ENCODE measurements at places on chromosomes 1 and 21.

DNA sequence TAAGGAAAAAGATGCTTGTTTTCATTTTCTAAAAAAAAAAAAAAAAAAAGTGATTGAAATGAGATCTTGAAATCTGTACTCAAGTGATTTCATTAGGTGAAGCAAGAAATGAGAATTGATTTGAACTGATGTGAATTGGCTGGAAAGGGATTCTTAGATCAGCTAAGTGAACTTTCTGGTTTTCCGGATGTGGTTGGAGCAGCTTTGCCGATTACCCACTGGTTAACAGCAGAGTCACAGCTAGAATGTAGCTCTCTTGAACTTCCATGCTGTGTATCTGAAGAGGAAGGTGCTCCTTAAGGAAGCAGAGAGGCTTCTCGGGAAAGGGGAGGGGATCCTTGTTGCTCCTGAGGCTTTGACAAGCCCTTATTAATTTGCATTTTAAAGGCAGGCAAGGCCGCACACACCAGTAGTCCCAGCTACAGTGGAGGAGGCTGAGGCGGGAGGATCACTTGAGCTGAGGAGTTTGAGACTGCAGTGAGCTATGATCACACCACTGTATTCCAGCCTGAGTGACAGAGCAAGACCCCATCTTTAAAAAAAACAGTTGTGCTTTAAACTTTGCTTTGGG, 28.7 kb upstream of the PWP2 start:
- no peak for DNase-seq

- DNase-seq = no peak
Observed at GRCh38 chr21:33230545-33231324, 997 bp downstream of the IFNAR2 start.

GRCh38 chr1:155134322-155134721, 1.3 kb upstream of the SLC50A1 start:
- no peak for DNase-seq

GRCh38 chr1:70586046-70586445, 175.0 kb downstream of the CTH start:
- DNase-seq = no peak

DNA sequence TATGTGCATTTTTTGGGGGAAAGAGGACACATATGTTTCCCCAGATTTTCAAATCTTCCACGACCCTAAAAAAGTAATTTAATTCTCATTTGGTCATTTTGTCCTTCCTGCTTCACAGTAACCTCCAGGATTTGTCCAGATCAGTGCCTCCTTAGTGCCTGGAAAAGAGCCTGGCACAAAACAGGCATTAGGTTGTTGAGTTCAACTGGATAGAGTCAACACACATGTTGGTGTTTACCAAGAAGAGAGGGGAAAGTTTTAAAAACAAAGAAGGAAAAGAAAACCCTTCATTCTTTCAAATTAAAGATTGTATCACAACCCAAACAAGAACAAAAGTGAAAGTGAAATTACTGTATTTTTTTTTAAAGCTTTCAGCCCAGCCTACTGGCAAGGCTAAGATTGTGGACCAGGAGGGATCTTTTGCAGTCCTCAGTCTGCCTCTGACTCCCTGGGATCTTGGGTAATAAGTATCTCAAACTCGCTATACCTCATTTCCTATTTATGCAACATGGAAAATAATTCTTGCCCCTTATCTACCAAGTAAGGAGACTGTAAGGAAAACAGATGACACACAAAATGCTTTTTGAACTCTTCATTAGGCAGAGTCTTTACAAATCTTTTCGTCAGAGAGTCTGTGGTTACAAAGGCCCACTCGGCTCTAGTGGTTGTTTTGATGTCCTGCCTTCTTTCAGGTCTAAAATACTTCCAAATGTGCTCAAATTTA, 57.8 kb downstream of the ZNF281 start:
- no peak for DNase-seq

DNA sequence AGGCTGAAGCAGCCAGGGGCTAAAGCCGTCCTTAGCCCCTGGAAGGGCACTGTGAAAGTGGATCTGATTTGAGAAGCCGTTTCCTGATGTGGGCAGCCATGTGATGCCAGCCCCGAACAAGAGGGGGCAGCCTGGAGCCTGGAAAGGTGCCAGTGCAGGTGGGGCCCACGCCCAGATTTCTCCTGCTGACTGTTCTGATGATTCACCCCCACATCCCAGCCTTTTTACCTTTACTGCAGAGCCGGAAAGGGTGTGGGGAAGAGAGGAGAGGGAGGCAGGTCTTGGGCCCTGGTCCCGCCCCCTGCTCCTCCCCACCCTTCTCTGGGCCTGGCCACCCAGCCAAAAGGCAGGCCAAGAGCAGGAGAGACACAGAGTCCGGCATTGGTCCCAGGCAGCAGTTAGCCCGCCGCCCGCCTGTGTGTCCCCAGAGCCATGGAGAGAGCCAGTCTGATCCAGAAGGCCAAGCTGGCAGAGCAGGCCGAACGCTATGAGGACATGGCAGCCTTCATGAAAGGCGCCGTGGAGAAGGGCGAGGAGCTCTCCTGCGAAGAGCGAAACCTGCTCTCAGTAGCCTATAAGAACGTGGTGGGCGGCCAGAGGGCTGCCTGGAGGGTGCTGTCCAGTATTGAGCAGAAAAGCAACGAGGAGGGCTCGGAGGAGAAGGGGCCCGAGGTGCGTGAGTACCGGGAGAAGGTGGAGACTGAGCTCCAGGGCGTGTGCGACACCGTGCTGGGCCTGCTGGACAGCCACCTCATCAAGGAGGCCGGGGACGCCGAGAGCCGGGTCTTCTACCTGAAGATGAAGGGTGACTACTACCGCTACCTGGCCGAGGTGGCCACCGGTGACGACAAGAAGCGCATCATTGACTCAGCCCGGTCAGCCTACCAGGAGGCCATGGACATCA, at the start of gene SFN:
TSS of gene SFN (plus strand) at position 369 of the 904 bp plus-strand sequence. CDS start at position 433, 64 bp downstream.
- peak; percentile 37 for DNase-seq

DNA sequence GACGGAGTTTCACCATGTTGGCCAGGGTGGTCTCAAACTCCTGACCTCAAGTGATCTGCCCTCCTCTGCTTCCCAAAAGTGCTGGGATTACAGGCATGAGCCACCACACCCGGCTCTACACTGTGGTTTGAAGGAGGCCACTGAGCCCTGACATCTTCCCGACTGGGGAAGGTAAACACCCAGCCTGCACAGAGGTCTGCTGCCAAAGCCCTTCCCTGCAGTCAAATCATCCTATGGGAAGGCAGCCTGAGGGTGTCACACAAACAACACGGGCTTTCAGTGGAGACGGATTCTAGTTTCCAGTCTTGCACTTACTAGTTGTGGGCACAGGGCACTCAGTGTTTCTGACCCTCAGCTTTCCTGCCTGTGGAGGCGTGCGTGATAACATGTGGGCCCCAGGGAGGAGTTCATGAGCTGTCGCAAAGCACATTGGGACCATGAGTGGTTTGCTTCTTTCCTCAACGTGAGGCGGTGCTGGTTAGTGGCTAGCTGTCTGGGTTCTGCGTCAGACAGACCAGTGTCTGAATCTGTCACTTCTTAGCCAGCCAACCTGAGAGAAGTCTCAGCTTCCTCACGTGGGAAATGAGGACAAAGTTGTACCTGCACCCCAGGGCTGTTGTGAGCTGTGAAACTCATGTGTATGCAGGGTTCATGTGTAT, 21.5 kb upstream of the OPRD1 start:
- no peak for DNase-seq

DNA sequence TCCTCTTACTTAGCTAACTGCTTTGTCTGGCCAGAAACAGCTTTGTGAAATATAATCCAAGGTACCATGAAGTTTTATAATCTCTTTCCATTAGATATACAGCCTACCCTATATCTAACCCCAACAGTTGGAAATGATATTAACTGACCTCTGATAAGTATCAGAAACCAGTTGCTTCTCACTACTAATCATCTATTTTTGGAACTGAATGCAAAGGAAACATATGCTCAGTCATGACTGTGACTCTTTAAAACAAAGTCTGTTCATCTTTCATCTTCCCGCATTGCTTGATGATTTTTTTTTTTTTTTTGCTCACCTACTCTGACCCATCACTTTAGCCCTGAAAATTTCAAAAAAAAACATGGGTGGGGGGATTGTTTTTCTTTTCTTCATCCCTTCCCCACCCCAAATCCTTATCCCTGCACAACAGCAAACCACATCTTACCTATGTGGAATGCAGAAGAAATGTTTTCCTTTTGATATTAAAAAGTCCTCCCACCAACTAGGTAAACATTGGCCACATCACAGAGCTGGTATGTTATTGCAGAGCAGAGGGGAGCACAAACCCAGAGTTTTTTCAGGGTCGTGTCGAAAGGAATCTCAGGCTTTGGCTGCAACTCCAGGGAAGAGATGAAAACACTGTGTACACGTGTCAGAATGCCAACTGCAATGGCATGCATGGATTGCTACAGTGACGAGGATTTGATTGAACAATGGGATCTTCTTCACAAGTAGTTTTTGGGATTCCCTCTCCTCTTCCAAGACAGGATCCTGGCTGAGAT, 137.3 kb downstream of the SLC30A10 start:
- DNase-seq = no peak

- no peak for DNase-seq
Observed at GRCh38 chr1:242828828-242829227, 304.3 kb upstream of the PLD5 start.

- DNase-seq = no peak
Observed at GRCh38 chr21:23951251-23951650, 1656.0 kb downstream of the MRPL39 start.

DNA sequence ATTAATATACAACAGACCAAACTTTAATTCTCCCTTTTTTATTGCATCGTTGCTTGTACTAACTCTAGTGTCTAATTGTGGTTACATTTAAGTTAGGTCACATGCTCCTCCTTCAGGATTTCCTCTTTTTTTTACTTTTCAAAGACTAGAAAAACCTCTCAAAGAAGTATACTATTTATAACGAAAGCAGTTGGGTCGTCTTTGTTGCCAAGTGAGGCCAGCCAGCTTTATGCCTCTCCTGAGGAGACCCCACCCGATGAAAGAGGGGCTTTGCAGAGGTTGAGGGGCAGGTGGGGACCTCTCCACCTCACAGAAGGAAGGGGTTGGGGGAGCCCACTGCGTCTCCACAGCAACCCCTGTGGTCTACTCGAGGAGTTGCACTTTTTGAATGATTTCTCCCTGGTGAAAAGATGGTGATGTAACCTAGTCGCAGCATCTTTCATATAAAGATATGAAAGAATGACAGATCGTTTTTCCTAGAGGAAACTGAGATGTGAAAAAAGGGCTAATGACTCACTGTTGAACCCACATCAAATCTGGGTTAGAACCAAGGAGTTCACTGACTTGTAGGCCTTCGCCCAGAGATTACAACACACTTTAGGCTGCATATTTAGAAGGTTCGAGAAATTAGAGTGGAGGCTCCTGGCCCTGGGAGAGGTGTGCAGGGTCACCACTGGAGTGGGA, 6.4 kb downstream of the TGFB2 start:
- DNase-seq = peak; percentile 15

- DNase-seq = no peak
Observed at GRCh38 chr21:42550817-42551216, 37.2 kb downstream of the SLC37A1 start.
